Ovary (tissue), 10 donors: ENCODE measurements at places on chromosomes 13 and 19. TPM values are rescaled to one million over a fixed set of nuclear protein-coding genes. Genes with fewer than 3 reads are reported as not detected.

The ZNF223 gene
- polyA plus RNA-seq, result 6.3 TPM

The ZNF835 gene
- polyA plus RNA-seq, result 4.6 TPM

The ANKLE1 gene
- polyA plus RNA-seq, result 0.65 TPM

The GGACT gene
- polyA plus RNA-seq, result 2.7 TPM

The RAD23A gene
- 75.8 TPM for polyA plus RNA-seq

The CYP4F12 gene
- 4.0 TPM for polyA plus RNA-seq

The ERICH4 gene
- polyA plus RNA-seq, result not detected

- no peak for DNase-seq
Measured at GRCh38 chr13:25085125-25085742, 10.7 kb upstream of the PABPC3 start.

DNA sequence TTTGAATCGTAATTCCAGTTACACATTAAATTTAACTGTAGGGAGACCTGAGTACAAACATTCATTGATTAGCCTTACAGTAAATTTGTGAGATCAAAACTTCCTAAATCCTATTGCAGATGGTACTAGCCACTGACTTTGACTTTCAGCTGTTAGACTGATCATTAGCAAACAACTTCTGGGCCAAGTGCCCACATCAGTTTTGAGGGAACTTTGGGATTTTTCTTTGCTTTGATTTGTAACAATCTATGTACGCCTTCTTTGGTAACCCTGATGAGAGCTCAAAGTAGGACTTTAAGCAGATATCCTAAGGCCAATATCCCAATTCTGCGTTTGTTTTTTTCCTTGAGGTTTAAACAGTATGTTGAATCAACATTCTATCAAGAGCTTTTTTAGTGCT, 131.5 kb downstream of the DLEU7 start:
- no peak for DNase-seq

- no peak for DNase-seq
Measured at GRCh38 chr13:41487222-41487621, 29.9 kb downstream of the RGCC start.

- DNase-seq, result peak; percentile 41
Measured at GRCh38 chr13:94967183-94968039, 255.1 kb upstream of the SOX21 start.

DNA sequence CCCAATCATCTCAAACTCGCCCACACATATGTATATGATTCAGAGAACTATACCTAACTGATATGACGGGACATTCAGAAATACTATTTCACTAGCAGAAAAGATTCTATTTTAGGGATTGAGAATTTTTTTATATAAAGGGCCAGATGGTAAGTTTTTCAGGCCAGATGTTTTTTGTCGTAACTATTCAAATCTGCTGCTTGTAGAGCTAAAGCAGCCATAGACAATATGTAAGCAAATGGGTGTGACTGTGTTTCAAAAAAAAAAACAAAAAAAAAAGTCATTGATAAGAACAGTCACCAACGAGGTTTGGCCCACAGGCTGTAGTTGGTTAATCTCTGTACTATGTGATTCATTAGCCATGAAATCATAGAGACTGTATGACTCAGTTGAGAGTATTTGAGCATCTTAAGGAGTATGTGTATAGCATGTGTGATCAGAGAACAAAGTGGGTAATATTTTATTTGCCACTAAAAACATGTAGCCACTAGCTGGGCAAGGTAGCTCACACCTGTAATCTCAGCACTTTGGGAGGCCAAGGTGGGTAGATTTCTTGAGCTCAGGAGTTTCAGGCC, 2724.7 kb downstream of the PCDH9 start:
- DNase-seq, result no peak

- DNase-seq, result peak; percentile 42
Measured at GRCh38 chr19:42069619-42070351, at the start of gene GRIK5. Gene GRIK5 (minus strand): TSS chr19:42070206. CDS start chr19:42065770, 4,436 bp downstream.

GRCh38 chr19:44807162-44807561, 1.7 kb upstream of the BCAM start:
- DNase-seq, result no peak
